Stimulated activated CD4-positive, alpha-beta T cell treated with anti-CD3 and anti-CD28 coated beads, Interleukin-4, amount 100 ng/mL, for 1 hour (primary cell): ENCODE measurements at places on chromosomes 7 and 10.

- no peak for DNase-seq
Measured at GRCh38 chr10:62903828-62904227, 87.7 kb upstream of the EGR2 start.

- DNase-seq: no peak
Measured at GRCh38 chr7:83866582-83866981, 217.6 kb upstream of the SEMA3E start.

DNA sequence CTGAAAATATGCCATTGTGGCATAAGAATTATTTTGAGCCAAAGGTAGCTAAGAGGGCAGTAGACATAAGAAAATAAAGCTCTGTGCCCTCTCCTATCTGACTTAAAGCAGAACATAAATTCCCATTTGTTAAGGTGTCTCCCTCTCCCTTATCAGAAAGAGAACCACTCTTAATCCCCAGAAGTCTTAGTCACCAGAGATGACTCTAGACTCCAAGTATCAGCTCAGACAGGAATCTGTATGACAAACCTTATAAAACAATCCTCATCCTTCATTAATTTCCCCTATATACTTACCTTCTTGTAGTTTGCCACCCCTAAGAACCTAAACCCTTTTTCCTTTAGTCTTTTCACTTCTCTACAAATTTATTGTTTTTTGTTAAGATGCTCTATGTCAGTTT is 21.8 kb upstream of the PIP4K2A start:
- DNase-seq: no peak

GRCh38 chr10:8041284-8041991 is 13.1 kb upstream of the GATA3 start:
- no peak for DNase-seq

DNA sequence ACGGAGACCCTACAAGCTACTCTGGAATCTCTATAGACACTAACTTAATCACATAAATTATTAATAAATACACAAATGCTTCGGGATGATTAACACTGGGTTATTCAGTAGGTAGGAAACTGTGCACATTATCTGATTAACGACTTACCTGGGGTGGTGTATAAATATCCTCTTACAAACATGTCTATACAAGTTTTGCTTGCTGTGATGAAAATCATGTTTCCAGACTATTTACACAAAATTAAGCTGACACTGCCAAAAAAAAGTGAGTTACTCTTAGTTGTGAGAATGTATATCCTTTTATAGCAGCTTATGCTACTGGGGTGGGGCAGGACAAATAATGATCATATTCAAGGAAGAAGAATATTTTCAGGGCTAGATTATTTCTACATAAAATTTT is 314.6 kb downstream of the C7orf25 start:
- no peak for DNase-seq
